ENCODE measurements at places on chromosomes 3 and 15.

DNA sequence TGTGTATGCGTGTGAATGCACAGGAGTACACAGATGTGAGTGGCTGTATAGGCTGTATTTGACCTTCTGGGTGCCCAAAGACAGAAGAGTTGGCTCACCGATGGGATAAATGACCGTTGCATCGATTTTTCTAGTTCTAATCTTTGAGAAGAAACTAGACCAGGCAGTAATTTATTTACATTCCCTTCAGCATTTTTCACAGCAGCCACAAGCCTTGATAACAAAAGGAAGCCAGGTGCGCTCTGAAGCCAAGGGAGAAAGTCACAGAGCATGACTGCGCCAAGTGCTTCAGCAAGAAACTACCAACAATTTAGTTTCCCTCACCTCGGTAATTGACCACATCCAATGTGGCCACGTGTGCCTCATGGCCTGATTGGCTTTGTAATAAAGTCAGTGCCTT lies 5.9 kb upstream of the FAM3D start:
- DNase-seq, result no peak

DNA sequence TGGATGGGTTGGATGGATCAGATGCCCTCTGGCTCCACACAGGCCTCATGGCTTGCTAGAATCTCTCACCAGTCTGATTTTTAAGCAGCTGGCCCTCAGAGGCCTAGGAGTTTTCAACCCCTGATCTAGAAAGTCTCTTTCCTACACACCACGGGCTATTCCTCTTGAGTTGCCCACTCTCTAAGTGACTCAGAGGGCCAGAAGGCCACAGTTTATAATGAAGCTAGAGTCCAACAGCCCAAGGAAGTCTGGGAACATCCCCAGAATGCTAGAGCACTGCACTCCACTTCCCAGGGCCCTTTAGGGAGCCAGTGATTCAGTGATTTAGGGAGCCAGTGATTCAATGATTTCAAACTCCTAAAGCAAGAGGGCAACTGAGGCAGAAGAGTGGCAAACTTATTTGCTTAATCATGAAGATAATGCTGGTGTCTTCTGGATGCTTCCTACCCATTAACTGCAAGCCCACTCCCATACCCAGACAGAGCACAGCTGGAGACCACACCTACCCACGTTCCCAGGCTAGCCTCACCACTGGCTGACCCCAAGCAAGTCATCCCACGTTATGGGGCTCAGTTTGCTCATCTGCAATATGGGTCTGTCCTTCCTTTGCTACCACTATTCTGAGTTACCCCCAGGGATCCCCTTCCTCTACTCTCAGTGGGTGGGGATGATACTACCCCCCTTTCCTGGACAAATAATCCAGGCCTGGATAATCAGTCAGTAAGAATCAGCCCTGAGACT lies 36.7 kb downstream of the ABTB1 start:
- peak; percentile 28 for DNase-seq

DNA sequence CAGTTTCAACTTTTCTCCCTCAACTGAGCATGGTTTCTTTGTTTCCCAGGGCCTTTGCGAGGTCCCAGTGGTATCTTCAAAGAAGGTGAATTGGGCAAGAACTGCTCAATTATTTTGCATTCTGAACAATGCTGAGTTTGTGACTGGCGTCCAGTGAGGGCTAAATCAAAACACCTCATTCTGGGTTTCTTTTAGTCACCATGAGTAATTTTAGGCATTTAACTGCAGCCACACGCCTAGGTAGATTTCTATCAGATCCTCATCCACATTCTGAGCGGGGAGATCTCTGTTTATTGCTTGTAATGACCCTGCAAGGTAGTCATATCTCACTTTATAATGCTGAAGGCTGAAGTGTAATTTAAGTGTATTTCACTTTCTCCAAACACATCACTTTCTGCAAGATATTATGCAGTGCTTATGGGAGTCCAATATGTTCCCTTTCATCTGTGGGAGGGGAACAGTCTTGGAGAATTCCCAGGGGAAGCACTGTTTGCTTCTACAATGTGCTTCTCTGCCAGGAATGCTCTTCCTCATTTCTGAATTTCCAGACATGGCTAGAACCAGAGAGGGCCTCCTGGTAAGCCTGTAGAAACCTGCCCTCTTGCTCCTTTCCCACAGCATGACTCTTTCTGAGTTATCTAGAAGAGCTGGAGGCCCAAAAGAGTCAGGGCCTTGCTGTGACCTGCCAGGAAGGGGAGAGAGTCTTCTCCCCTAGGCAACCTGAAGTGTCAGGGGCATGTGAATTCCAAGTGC lies 91.7 kb downstream of the FRMD4B start:
- peak; percentile 63 for DNase-seq

GRCh38 chr3:39279745-39280517 lies at the start of gene CX3CR1:
Gene CX3CR1, minus strand, starts transcription at chr3:39280036. Its CDS starts 13,527 bp downstream, at chr3:39266509.
- no peak for DNase-seq

DNA sequence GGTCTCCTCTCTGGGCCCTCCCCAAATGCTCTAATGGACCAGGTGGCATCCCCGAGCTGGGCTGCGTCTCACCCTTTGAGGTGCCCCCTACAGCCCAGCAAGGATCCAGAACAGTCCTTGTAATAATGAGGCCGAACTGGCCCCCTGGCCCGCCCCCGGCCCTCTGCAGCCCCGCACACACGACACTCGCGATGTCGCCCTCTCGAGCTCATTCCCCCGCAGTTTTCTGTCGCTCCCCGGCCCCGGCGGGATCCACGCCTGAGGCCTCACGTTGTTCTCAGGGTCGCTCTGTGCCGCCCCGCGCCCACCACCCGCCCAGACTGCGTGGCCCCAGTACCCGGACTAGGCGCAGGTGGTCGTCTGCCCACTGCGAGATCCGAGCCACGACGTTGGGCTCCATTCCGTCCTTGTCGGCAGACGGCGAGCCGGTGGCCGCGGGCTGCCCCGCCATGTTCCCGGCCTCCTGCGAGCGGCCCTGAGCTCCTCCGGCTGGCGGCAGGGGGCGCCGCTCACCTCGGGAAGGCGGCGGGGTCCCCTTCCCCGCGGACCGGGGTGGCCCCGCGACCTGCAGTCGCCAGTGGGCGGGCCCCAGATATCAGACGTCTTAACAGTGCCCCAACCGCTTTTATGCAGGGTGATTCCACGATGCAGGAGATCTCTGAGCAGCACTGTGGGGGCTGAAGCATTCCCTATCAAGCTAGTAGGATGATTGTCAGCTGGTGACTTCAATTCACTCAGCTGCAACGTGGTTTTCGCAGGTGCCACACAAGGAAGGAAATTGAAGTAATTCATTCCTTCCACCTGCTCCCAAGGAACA lies at the start of gene C3orf33:
Gene C3orf33 (minus strand): TSS at position 477 of the 817 bp plus-strand sequence. CDS start 26 bp downstream, at position 451.
- peak; percentile 84 for DNase-seq

- DNase-seq, result no peak
These were observed 253.3 kb downstream of the CLSTN2 start for GRCh38 chr3:140188285-140188684.

DNA sequence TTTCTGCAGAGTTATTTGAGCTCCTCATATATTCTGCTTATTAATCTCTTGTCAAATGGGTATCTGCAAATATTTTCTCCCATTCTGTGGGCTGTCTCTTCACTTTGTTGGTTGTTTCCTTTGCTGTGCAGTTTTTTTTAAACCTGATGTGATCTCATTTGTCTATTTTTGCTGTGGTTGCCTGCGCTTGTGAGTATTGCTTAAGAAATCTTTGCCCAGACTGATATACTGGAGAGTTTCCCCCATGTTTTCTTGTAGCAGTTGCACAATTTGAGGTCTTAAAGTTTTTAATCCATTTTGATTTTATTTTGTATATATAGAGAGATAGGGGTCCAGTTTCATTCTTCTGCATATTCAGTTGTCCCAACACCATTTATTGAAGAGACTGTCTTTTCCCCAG lies 102.3 kb downstream of the POLQ start:
- DNase-seq, result no peak

- peak; percentile 73 for DNase-seq
These were observed 17.6 kb downstream of the SHQ1 start for GRCh38 chr3:72830452-72831223.

- no peak for DNase-seq
These were observed 121.3 kb upstream of the WNT5A start for GRCh38 chr3:55608301-55608937.

DNA sequence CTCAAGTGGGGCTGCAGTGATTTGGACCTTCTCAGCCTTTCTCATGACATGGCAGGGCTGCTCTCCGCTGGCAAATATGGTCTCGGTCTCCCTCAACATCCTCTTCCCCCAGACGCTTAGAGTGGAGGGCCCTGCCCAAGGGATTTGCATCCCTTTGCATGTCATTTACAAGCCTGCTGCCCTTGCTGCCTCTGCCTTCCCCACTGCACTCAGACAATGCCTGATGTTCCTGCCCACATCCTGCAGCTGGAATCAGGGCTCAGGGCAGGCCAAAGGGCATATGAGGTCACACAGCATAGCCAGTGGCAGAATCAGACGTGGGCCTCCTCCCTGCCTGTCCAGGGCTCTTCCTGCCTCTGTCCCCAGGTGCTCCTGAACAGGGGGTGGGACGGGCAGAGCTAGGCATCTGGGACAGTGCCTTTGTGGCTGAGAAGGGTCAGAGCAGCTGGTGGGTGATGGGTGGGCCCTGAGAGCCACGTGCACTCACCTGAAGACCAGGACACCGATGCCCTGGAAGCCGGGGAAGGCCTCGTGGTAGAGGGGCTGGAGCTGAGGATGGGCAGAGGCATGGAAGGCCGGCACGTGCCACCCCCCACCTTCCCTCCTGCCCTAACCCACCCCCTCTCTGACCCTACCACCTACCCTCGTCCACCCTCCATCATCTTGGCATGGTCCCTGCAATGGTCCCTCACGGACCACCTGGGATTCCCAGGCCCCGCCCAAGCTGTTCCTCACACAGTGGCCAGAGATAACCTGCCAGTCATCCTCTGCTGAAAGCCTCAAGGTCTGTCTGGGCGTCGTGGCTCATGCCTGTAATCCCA lies 27.4 kb upstream of the GOLGA6C start:
- no peak for DNase-seq

DNA sequence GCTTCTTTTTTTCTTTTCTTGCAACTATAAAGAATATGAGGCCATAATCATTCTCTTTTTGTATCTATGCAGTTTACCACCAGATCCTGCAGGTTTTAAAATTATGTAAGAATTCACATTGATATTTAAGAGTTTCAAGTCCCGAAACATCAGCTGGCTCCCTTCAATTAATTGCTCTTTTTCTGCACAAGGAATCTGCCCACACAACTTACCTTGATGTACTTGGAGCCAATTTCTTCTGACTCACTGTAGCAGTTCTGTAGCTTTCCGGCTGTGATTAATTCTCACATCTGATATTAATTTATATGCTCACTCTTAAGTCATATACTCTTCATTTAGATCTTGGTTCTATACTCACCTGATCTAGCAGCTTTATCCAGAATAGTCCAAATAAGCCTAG lies 781.8 kb downstream of the CADM2 start:
- DNase-seq, result no peak

GRCh38 chr3:138253609-138254008 lies 66.5 kb downstream of the ARMC8 start:
- no peak for DNase-seq

- no peak for DNase-seq
These were observed 13.4 kb downstream of the ASB7 start for GRCh38 chr15:100615801-100616200.

DNA sequence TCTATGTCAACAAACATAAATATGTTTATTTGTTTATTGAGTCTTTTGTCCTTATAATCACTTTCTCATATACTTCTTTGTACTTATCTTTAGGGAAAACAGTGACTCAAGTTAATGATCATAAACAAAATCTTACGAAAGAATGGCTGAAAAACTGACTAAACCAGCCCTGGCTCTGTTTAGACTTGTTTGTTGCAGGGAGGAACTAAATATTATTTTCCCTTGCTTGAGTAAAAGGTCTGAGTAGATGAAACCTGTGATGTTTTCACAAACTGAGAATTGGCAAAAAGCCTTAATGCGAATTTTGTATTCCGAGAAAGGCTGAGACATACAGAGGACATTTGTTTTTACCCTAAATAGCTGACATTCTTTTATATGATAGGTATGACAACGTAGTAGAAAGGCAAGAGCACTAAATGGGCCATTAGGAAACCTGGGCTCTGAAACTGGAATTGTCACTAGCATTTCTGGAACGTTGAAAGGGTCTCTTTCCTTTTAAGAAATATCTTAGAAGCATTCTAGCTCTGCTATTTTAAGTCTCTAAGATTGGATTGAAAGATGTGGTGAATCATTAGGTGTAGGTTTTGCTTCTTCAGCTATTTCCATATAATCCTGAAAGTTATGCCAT lies 18.2 kb upstream of the CLDN16 start:
- DNase-seq, result peak; percentile 4

GRCh38 chr3:192928720-192929119 lies 11.1 kb upstream of the MB21D2 start:
- DNase-seq, result no peak

GRCh38 chr3:134998158-134998557 lies 203.1 kb downstream of the EPHB1 start:
- no peak for DNase-seq

GRCh38 chr15:41933771-41934170 lies 38.6 kb downstream of the EHD4 start:
- DNase-seq, result peak; percentile 81

- DNase-seq, result no peak
These were observed 46.1 kb downstream of the SLC30A4 start for GRCh38 chr15:45476410-45476809.

DNA sequence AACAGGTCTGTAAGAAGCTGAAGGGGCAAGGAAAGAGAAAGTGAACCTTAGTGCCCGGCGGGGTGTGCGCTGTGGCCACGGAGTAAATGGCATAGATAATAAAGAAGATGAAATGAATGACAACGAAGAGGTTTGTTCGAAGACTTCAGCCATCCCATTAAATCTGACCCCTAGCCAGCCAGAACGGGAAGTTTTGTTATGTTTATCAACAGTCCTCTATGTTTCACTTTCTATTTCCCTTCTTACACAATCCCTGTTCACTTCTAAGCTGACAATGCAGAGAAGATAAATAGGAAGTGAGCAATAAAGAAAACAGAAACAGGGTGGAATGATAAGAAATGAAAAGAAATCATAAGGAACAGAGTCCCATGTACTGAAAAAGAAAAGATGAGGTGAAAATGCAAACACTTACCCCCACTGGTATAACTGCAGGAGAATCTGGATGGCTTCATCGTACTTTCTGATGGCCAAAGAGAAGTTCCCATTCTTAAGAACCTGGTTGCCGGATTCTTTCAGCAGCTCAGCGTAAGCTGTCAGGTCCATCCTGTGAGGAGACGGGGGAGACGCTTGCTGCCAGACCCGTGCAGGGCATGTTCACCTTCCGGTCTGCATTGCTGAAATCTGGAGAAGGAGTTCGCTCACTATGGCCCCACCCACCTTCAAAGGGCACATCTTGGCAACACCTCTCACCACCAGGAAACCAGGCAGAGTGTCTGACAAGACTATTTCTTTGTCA lies 36.8 kb downstream of the TRANK1 start:
- DNase-seq, result peak; percentile 73

- no peak for DNase-seq
These were observed 1.6 kb upstream of the RNU6-1 start for GRCh38 chr15:67841513-67841762.

DNA sequence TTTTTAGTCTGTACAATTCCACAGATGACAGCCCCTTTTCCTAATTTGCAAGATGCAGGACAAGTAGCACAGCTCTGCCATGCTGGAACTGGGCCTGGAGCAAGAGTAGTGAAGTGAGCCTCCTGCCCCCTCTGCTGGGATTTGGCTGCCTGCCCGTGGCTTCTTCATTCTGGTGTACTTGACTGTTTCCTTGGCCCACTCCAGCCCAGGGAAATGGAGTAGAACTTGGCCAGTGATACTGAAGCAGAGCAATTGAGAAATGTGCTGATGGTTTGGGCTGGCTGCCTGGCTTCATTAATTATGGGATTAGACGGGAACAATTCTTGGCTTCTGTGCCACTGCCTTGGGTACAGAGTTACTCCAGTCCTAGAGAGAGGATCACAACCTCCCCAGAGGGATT lies 2.8 kb downstream of the GPD1L start:
- peak; percentile 10 for DNase-seq

Measured in GM23248 (cell line).